ENCODE measurements at places on chromosomes 7 and 10.

GRCh38 chr7:108838198-108838597 is 268.5 kb downstream of the DNAJB9 start:
- no peak for DNase-seq

- no peak for DNase-seq
These were observed 44.9 kb upstream of the UBN2 start for GRCh38 chr7:139186146-139186545.

- no peak for DNase-seq
These were observed 85.1 kb upstream of the TNRC18 start for GRCh38 chr7:5508698-5509097.

GRCh38 chr10:30784897-30785605 is 155.5 kb upstream of the LYZL2 start:
- peak; percentile 47 for DNase-seq

GRCh38 chr10:103184615-103185014 is 8.5 kb downstream of the NT5C2 start:
- no peak for DNase-seq

GRCh38 chr10:86954681-86955500 is 2.5 kb downstream of the MMRN2 start:
- DNase-seq: no peak

DNA sequence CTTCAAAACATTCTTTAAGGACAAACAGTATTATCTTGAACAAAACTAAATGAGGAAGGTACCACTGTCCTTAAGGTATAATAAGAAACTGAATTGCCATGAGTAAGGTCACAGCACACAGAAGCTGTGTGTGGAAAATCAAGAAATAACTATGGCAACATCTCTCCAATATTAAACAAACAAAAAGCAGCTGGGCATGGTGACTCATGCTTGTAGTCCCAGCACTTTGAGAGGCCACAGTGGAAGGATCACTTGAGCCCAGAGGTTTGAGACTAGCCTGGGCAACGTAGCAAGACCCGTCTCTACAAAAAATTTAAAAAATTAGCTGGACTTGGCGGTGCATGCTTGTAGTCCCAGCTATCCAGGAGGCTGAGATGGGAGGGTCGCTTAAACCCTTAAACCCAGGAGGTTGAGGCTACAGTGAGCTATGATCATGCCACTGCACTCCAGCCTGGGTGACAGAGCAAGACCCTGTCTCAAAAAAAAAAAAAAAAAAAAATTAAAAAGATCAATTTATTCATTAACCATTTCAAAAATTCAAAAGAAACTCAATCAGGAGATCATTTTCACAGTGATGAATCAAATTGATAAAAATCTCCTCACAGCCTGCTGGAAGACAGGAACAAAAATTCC is 195.4 kb downstream of the SKIDA1 start:
- no peak for DNase-seq

DNA sequence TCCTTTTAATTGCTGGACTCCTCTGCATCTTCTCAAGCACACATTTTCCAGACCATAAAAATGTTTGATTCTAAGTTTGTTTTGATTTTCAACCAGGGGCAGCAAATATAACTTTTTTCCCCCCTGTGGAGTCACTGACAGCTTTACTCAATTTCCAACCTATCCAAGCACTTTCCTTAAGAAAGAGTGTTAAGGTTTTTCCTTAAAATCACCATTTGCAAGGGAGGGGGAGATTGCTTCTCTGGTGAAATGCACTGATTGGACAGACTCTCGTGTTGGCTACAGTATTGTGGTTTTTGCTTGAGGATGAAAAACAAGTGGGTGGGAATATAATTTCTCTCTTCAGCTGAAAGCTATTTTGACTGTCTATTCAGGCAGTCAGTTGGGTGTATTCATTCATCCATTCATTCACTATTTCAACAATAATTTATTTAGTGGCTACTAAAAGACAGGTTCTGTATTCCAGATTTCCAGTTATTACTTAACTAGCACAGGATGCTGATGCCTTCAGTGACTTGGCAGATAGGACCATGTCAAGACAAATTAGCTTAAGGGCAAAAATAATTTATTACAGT is 146.3 kb downstream of the BAMBI start:
- no peak for DNase-seq

- no peak for DNase-seq
These were observed 12.3 kb downstream of the ZNF316 start for GRCh38 chr7:6649241-6649961.

GRCh38 chr7:15507708-15508107 is 54.1 kb downstream of the AGMO start:
- no peak for DNase-seq

GRCh38 chr7:152909683-152910544 is 150.4 kb downstream of the ACTR3B start:
- no peak for DNase-seq

GRCh38 chr10:117989962-117990361 is 56.8 kb downstream of the RAB11FIP2 start:
- DNase-seq: no peak

DNA sequence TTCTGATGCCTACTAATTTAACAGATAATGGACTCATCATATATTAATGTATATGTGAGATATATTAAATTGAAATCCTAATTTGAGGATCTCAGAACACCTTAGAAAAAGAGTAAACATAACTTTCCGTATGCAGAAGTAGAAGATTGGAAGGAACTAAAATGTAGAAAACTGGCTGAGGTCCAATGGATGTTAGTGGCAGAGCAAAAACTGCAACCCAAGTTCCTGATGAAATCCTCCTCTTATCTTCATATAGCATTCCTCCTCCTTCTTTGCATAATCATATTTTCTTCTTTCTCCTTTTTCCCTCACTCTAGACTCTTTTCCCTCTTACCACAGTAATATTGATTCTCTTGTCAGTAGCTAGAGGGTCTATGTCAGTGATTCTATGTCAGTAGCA is 6.0 kb downstream of the INA start:
- no peak for DNase-seq

- no peak for DNase-seq
These were observed 205.8 kb upstream of the HDAC9 start for GRCh38 chr7:18289788-18290187.

DNA sequence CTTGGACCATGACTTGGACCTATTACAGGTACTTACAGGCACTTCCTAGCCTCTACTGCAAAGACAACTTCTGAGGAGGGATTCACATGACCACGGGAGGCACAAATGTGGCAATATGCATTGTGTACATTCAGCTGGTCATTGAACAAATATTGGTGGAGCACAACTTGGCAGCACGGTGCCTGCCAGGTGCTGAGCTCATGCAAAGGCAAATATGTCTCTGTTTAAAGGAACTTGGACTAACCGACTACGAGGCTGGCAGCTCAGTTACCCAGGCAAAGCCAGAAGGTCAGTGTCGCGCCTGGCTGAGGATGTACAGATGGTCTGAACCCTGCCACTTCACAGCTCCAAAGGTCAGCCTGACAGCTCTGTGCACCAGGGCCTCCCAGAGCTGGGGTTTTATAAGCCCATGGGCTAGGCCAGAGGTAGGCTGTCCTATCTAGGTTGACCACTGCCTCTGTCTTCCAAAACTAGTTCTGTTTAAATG is 6.1 kb downstream of the DENND11 start:
- DNase-seq: no peak

DNA sequence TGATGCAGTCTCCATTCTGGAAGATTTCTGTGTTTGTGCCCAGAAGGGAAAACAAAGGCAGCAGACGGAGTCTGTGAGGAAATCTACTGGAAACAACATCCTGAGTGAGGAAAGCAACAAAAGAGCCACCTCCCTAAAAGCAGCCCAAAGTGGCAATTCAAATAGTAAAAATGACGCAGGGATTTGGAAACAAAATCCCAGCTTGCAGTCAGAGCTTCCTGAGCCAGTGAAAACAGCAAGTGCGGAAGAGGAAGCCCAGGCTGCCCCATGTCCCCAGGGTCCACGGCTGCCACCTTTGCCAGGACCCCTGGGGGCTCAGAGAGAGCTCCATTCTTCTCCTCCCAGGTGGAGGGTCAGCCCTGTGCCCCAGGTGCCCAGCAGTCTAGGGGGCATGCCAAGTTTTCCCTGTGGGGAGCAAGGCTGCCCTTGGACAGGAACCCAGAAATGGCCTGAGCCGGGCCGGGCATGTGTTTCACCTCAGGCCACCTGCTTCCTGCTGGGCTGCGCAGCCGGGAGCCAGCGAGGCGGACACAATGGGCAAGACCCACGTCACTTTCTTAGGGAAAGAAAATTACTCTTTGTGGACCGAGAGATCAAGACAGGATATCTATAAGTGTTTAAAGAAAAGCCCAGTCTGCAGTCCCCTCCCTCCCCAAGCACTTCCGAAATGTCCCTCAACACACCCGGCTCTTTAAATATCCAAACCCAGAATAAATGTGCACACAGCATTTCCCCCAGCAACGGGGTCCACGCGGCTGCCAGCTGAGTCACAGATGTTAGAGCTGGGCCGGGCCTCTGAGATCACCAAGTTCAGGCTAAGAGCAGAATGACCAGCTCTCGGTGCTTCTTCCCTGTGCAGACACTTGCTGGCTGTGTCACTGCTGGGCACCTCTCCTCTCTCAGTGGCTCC is 231.1 kb downstream of the ARHGAP12 start:
- no peak for DNase-seq

GRCh38 chr7:105794741-105795729 is 81.4 kb downstream of the ATXN7L1 start:
- DNase-seq: no peak

DNA sequence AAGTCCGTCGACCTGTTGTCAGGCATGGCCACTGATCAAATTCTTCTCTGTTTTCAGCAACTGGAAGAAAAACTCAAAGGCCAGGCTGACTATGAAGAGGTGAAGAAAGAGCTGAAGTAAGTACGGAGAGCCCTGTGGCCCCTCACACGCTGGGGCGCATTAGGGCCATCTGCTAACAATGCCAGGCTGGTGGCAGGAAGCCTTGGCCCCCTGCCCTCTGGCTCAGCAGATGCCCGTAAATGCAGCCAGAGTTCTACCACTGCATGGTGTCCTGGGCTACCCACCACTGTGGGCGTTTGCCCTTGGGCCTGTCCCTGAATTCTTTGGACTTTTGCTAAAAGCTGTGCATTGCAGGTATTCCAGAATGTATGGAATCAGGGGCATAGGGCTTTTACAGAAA is 96.9 kb upstream of the SH2B2 start:
- DNase-seq: no peak

DNA sequence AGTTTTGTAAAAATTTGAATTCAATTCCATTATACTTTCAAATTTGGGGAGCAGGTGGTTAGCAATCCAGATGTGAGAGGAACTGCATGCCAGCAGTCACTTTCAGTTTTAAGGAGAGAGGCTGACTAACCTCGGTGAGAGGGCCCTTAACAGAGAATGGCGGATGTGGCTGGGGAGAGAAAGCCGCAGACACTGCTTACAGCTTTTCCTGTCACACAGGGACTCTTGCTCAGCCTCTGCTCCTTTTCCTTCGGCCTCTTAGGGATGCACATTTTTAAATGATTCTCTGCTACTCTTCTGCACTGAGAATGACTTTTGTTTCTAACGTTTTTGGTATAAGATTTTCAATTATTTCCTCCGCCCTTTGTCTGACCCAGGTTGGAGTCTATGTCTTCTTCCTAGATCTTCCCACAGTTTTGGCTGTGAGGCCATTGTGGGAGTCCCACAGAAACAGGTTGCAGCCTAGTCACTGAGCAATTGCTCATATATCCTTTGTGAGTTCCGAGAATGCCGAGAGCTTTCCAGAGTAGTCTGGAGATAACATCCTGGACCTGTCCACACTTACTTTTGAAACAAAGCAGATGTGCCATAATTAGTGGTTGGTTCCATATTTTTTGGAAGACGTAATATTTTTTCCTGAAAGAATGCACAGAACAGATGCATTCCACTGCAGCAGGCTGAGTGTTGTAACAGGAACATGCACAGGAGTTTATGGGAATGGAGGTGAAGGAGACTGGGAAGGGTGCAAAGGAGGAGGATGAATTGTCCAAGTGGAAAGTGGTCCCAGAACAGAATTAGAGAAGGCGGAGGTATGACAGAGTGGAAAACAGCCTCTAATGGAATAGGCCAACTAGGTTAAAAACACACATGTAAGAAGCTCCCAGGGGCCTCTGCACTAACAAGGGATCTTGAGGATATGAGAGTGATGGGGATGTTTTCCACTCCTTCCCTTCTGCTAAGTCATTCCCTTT is 168.0 kb upstream of the ZNF32 start:
- peak; percentile 94 for DNase-seq

GRCh38 chr10:126439942-126440341 is 51.7 kb upstream of the ADAM12 start:
- no peak for DNase-seq

GRCh38 chr10:49605939-49606509 is 4.1 kb upstream of the SLC18A3 start:
- DNase-seq: peak; percentile 29

GRCh38 chr10:24446739-24447138 is 237.8 kb downstream of the KIAA1217 start:
- no peak for DNase-seq

DNA sequence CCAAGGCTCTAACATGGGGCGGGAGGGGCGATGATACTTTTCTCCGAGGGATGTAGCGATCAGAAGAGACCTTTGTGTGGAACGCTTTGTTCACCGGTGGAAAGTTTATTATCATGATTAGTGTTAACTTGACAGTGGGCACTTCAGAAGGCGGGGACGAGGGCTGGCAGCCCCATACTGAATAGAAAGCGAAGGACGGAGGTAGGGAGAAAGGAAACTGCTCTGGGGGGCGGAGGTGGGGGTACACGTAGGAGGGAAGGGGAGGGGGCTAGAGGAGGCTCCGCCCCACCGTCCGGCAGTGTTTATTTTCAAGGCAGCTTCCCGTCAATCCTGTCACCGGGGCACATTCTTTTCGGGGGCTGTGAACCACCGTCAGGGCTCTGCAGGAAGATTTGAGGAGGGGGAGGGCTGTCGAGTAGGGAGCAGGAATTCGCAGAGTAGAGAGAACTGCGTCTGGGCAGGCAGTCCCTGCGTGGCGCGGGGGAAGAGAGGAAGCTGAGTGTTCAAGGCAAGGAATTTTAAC is 9.4 kb upstream of the NKX2-3 start:
- no peak for DNase-seq

DNA sequence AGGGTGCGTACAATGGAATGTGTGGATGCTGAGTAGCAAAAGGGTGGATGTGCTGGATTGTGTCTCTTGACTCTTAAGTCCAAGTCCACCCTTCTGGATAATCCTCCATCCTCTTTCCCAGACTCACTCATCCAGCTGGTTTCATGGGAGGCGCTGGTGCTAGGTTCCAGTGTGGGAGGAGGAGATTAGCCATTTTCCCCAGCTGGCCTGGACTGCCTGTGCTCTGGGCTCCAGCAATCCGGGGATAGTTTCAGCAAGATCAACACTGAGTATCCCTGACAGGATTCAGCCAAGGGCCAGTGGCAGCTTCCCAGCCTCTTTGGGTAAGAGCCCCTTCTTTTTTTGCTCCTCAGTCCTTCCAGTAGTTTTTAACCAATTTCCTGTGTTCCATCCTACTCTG is 21.6 kb upstream of the TRIL start:
- DNase-seq: no peak
